Stimulated activated CD8-positive, alpha-beta memory T cell treated with anti-CD3 and anti-CD28 coated beads, Interleukin-7, amount 100 ng/mL, for 48 hours (primary cell): ENCODE measurements at places on chromosomes 16 and 17.

DNA sequence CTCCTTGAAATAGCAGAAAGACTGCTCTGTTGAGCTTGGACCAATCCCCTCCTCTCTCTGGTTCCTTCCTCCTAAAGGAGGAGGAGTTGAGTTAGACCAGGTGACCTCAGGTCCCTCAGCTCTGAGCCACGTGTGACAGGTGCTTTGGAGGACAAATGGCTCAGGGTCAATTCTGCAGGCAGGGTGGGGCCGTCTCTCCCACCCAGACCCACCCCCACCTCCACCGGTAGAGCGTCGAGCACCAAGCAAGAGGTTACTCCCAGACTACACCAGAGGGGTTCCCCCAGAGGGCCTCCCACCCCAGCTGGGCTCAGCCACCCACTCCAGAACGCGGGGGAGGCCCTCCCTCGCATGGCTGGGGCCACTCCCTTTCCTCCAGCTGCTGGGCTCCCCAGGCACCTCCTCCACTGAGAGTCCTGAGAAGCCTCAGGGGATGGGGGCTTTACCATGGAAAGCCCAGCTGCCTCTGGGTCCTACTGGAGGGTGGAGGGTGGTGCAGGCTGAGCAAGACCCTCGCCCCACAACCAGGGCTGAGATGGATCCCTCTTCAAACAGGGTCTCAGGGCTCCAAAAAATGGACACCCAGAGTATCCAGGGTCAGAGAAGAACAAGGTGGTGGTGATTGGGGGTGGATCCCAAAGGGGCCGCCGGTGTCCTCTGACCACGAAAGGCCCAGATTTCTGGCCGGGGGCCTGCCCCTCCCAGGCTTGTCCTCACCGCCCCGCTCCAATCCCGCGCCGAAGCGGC lies 7.6 kb downstream of the MYO1C start:
- no peak for DNase-seq

- no peak for DNase-seq
Observed at GRCh38 chr17:49278076-49278475, 47.5 kb upstream of the PHOSPHO1 start.

- peak; percentile 64 for DNase-seq
Observed at GRCh38 chr17:45431531-45432404, 902 bp downstream of the ARHGAP27 start.

DNA sequence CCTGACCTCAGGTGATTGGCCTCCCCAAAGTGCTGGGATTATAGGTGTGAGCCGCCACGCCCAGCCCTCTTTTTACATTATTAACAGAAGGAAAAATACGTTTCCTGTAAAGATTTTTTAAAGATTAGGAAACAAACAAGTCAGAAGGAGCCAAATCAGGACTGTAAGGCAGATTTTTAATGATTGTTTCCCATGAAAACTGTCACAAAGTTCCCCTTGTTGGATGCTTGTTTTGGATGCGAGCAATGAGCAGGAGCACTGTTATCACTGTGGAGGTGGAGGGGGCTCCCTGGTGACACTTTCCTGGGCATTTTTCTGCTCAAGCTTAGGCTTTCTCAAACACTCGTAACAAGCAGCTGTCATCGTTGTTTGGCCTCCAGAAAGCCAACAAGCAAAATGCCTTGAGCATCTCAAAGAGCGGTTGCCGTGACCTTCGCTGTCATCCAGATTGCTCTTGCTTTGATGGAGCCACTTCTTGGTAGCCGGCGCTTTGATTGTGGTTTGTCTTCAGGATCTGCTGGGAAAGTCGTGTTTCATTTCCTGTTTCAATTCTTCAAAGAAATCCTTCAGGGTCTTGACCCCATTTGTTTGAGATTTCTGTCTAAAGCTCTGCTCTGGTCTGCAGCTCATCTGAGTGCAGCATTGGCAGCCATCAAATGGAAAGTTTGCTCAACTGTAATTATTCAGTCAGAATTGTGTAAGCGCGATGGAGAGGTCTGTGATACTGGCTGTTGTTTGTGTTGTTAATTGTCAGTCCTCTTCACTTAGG lies 128.7 kb downstream of the RPTOR start:
- no peak for DNase-seq

GRCh38 chr17:57811638-57812280 lies 38.1 kb downstream of the MRPS23 start:
- DNase-seq = no peak

- no peak for DNase-seq
Observed at GRCh38 chr16:64704386-64704785, 417.5 kb downstream of the CDH11 start.

- no peak for DNase-seq
Observed at GRCh38 chr16:68656751-68657150, 11.6 kb downstream of the CDH3 start.

GRCh38 chr16:75486014-75486675 lies 9.1 kb downstream of the CHST6 start:
- no peak for DNase-seq

- DNase-seq = no peak
Observed at GRCh38 chr17:35726127-35726952, 5.1 kb upstream of the RASL10B start.

DNA sequence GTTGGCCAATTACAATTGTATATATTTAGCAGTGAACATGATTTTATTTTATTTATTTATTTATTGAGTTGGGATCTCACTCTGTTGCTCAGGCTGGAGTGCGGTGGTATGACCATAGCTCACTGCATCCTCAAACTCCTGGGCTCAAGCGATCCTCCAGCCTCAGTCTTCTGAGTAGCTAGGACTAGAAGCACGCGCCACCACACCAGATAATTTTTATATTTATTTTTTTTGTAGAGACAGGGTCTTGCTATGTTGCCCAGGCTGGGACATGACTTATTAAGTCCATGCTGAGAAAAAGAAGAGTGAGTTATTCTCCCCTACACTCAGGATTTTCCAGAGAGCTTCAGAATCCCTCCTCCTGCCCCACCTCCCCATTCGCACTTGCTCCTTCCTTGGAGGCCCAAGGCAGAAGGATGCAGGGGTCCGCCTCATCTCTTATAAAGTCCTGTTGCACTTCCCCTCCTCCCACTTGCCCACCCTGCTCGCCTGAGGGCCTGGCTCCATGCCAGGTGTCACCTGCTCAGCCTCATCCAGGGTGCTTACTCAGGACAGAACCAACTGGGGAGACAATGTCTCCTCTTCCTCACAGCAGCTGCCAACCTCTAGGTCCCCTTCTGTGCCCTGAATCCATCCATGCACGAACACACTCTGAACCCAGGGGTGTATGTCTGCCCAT lies 16.1 kb upstream of the SP2 start:
- DNase-seq = no peak

- DNase-seq = no peak
Observed at GRCh38 chr16:29875206-29875605, 12.2 kb upstream of the CDIPT start.

DNA sequence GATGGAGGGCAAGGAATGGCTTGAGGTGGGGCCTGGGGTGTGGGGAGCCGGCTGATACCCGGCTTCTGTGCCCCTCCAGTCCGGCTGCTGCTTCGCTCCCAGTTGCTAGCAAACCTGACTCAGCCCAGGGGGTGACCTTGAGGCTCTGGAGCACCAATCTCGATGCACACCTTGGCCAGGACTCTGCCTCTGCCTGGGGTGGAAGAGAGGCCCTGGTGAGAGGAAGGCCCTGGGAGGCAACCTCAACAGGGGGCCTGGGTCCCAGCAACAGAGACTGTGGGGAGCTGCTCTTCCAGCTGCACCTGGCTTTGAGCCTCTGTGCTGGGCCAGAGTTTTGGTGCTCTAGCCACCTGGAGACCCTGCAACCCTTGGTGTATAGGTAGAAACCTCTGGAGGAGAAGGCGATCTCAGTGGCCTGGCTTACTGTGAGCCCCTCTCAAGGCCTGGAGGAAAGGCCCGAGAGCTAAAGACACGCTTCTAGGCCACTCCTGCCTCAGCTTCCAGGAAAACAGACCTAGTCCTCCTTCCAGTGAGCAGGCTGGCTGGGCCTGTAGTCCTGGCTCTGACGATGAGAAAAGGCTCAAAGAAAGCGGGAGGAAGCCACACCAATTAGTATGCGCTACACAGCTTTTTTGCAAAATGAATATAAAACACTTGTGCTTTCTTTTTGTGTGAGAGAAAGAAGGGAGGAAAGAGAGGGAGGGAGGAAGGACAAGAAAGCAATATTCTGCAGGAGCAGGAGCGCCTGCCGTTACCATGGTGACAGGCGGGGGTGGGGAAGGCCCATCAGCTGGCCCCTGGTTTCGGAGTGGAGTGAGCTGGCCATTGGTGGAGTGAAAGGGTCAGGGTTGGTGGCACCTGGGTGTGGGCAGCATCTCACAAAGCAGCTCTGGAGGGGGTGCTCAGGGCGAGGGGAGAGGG lies 51.0 kb downstream of the VAC14 start:
- no peak for DNase-seq

DNA sequence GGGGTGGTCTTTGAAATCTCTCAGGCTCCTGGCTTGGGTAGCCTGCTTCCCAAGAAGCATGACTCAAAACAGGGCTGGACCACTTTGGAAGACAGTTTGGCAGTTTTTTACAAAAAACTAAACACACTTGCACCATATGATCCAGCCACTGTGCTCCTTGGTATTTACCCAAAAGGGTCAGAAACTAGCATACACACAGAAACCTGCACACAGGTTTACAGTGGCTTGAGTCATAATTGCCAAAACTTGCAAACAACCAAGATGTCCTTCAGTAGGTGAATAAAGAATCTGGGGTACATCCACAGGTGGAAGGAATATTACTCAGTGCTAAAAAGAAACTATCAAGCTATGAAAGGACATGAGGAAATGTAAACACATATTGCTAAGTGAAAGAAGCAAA lies 323.2 kb upstream of the CDH5 start:
- DNase-seq = no peak

- no peak for DNase-seq
Observed at GRCh38 chr16:67563708-67564468, 1.6 kb downstream of the CTCF start.

- DNase-seq = no peak
Observed at GRCh38 chr17:8934346-8934745, 31.2 kb downstream of the PIK3R5 start.

GRCh38 chr16:86241681-86242080 lies 268.6 kb upstream of the FOXF1 start:
- no peak for DNase-seq

DNA sequence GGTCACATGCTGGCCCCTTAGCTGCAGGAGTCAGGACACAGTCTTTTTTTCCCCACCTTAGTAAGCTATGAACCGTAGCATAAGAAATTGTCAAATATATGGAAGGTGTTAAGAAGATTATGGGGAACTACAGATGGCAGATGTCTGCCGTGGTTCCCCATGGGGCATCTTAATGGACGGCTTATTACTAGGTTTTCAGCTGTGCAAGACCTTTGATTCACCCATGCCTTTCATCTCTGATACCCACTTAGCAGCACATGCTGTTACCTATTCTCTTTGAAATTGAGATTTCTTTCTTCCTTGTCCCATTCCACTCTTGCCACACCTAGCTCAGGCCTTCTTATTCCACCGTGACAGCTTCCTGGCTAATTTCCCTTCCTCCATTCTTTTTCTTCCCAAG lies 70.7 kb downstream of the RPTOR start:
- DNase-seq = no peak

- DNase-seq = no peak
Observed at GRCh38 chr17:35856603-35857002, 12.1 kb downstream of the HEATR9 start.

DNA sequence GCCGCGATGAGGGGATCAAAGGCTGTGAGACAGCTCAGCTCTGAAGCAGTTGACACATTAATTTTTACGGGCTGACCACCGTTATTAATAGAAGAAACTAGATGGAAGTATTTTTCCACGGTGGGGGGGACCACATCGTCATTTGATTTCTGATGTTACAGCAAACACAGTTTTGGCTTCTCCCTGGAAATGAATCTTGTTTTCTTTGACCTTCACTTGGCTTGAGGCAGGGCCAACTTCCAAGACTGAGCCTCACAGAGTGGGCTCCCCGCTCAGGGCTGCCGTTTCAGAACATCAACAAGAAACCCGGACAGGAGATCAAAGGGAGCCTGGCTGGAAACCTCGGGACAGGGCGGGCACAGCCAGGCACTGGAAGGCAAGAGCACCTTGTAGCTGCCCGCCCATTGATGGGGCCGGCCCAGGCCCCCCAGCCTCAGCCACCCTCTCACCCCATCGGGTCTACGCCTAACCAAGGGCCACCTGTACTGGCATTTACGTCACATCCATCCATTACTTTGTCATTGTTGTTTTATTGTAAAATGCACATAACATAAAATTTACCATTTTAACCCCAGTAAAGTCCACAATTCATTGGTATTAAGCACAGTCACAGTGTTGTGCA lies 124.6 kb downstream of the C16orf95 start:
- no peak for DNase-seq

GRCh38 chr17:79280010-79280409 lies 205.4 kb downstream of the ENGASE start:
- DNase-seq = no peak

- DNase-seq = peak; percentile 47
Observed at GRCh38 chr17:59001158-59001814, 105.4 kb downstream of the TRIM37 start.

DNA sequence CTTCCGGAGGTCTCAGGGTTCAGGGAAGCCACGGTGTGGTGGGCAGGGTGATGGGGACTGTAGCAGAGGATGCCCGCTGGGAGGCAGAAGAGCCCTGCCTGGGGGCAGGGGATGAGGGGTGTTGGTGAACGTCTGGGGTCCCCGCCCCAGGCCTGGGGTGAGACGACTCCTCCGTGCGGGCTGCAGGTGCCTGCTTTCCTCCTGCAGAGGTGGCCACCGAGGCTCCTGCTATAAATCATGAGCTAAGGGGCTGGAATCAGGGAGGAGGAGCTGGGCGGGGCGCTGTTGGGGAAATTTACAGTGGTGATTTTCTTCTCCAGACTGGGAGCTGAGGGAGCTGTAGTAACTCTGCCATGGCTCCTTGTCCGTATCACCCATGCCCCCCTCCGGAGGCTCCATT lies 167.0 kb downstream of the MRM1 start:
- no peak for DNase-seq

DNA sequence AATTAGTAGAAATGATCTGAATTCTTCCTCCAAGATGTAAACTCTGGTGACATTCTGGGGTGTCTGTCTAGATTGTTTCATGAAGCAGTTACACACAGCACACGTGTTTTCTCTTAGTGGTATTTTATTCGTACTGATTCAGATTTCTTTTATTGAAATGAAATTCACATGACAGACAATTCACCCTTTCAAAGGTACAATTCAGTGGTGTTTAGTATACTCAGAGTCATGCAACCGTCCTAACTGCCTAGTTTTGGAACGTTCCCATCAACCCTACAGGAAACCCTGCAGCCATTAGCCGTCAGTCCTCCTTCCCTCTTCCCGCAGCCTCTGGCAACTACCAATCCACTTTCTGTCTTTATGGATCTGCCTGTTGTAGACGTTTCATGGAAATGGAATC lies 8.8 kb downstream of the WFDC1 start:
- DNase-seq = no peak

DNA sequence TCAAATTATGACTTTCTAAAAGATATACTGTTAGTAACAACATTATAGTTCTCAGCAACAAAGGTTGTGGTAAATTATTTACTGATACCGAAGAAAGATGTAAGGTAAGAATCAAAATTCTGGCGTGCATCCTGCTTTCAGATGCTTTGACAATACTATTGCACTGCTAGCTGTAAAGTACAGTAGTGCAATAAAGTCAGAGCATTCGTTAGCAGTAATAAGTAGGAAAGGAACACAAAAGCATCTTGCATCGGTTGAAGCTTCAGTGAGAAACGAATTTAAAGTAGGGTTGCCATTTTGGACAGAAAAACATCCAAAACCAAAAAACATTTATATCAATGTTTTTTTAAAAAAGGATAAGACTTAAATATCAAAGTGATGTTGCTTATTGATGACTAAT lies 4.0 kb downstream of the SKA2 start:
- DNase-seq = no peak

GRCh38 chr17:39705786-39706348 lies 6.0 kb downstream of the ERBB2 start:
- DNase-seq = no peak
